ENCODE measurements at places on chromosomes 6 and 20.
A peak's percentile ranks its signal among the peaks of the same experiment; 100 is the strongest.

- no peak overlapping the region for H3K27ac ChIP-seq
- no peak for DNase-seq
- no peak overlapping the region for H3K4me3 ChIP-seq
- no peaks in the 10 kb centered on the region for H3K27me3 ChIP-seq
Observed at GRCh38 chr6:15405129-15406068, 159.5 kb downstream of the JARID2 start.

- H3K4me1 ChIP-seq = peaks cover 5% of the 10 kb centered on the region
- no peak overlapping the region for H3K27ac ChIP-seq
- no peak for DNase-seq
Observed at GRCh38 chr20:2869381-2869780, 3.9 kb upstream of the PTPRA start.

DNA sequence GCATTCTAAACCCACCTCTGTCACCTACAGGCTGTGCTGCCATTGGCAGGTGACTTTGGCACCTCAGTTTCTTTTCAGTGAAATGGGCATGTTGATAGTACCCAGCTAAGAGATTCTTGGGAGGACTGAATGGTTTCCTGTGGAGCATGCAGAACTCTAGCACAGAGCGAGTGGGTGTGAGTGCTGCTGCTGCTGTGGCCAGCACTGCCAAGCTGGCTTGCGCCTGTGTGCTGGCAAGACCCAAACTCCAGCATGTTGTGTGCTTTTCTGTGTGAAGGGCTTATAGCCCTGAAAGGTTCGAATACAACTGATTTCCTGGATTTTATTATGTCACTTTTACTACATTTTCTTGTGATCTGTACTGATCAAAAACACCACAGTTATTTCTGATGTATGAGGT lies 78.1 kb upstream of the KIF25 start:
- DNase-seq = no peak
- H3K4me3 ChIP-seq = no peak overlapping the region
- H3K27me3 ChIP-seq = no peaks in the 10 kb centered on the region

- H3K27me3 ChIP-seq = no peaks in the 10 kb centered on the region
- H3K27ac ChIP-seq = peak overlapping the region; percentile 40
- no peaks in the 10 kb centered on the region for H3K36me3 ChIP-seq
- peak; percentile 78 for DNase-seq
- H3K4me3 ChIP-seq = no peak overlapping the region
Observed at GRCh38 chr6:30882204-30882758, 2.0 kb upstream of the DDR1 start.

GRCh38 chr20:8305449-8305978 lies 173.4 kb downstream of the PLCB1 start:
- DNase-seq = peak; percentile 84
- H3K4me3 ChIP-seq = no peak overlapping the region
- no peaks in the 10 kb centered on the region for H3K27me3 ChIP-seq

DNA sequence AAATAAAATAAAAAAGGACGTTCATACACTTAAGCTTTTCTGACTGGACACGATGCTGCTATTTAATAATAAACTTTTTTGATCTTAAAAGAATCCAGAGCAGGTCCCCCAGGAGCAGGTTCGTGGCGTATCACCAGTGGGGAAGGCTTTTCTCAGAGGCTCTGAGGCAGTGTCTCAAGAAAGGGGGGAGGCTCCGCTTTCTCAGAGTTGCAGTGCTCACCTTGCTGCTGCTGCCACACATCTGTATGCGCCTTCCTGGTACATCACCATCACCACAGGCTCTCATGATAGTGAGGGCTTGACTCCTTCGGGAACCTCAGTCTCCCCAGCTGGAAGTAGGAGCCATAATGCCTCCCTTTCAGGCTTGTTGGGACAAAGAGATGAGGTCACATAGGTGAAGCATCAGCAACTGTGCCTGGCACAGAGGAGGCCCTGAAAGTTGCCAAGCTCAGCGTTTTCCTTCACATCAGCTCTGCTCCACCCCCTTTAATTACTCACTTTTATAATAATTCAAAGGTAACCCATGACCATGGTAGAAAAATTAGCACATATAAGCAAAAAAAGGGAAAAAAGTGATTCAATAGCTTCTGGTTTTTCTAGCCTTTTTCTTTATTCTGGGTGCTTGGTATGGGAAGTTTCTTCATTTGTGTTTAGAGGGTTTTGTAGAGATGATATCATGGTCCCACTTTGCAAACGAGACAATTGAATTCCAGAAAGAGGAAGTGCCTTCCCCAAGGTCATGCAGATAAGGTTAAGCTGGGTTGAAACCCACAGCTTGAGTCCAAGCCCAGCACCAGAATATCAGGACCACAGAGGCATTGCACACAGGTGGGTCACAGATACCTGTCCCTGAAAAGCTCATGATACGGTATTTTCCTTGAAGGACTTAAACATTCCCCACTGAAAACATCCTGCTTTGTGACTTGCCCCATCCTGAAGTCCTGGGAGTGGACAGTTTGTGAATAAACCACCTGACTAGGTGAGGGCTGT lies 24.5 kb downstream of the SRSF3 start:
- no peaks in the 10 kb centered on the region for H3K36me3 ChIP-seq
- DNase-seq = peak; percentile 48
- no peak overlapping the region for H3K4me3 ChIP-seq
- no peaks in the 10 kb centered on the region for H3K27me3 ChIP-seq
- H3K4me1 ChIP-seq = no peaks in the 10 kb centered on the region
- no peak overlapping the region for H3K27ac ChIP-seq

DNA sequence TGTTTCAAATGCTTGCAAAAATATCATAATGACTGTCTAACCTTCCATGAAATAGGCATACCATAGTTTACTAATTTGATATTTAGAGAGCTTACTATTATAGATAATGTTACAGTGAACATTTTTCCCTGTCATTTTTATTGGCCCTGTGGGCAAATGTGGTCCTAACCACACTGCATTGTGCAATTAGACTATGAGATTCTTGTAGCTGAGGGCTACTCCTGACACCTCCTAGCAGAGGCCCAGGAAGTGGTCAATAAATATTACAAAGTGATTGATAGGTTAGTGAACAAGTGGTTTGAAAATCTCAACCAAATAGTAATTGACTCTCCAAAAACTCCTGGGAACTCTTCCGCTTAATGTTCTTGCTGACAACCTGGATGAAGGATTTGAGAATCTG lies 160.5 kb upstream of the KCNG1 start:
- no peaks in the 10 kb centered on the region for H3K27me3 ChIP-seq
- H3K36me3 ChIP-seq = no peaks in the 10 kb centered on the region

GRCh38 chr6:26055719-26056582 lies 31.3 kb upstream of the HFE start:
- H3K4me1 ChIP-seq = no peaks in the 10 kb centered on the region
- peak overlapping the region; percentile 87 for H3K4me3 ChIP-seq
- no peaks in the 10 kb centered on the region for H3K27me3 ChIP-seq
- H3K27ac ChIP-seq = peak overlapping the region; percentile 96
- H3K36me3 ChIP-seq = no peaks in the 10 kb centered on the region

Measured in mesendoderm (in vitro differentiated cells).